H1 (cell line): ENCODE measurements at places on chromosomes 13 and 19. TPM values are rescaled to one million over a fixed set of nuclear protein-coding genes. Genes with fewer than 3 reads are reported as not detected.

GRCh38 chr13:28047757-28048388, 52.5 kb downstream of the FLT3 start:
- H3K4me1 ChIP-seq = peaks cover 4% of the 10 kb centered on the region
- H3K36me3 ChIP-seq = no peaks in the 10 kb centered on the region
- no peaks in the 10 kb centered on the region for H3K27me3 ChIP-seq
- H3K27ac ChIP-seq = no peak overlapping the region
- H3K4me3 ChIP-seq = no peak overlapping the region

DNA sequence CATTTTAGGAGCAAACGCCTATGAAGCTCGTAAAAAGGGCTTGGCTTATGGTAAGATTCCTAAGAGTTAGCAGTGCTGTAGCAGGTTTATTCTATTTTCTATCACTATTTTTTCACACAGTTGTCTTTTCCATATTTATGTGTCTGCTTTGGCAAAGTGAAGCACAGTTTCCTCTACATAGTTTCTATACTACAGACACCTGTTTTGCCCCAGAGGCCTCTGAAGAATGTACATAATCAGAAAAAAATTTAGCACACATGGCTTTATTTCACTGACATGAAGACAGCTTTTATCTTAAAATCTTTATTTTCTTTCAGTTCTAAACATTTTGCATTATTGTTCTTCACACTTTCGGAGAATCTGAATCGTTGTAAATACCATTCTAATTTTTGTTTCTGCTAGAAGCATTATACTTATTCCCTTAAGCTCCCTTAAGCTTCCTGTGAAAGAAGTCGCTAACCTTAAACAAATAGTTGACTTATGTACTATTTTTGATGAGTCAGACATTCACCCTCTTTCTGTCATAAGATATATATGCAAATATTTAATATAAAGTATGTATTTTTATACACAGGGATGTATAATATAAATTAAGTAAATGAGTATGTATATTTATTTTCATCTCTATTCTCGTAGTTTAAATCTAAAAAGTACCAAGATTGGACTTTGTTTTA, 816.0 kb downstream of the OLFM4 start:
- no peak for DNase-seq
- H3K36me3 ChIP-seq = no peaks in the 10 kb centered on the region
- H3K27ac ChIP-seq = no peak overlapping the region
- H3K4me1 ChIP-seq = peaks cover 6% of the 10 kb centered on the region

DNA sequence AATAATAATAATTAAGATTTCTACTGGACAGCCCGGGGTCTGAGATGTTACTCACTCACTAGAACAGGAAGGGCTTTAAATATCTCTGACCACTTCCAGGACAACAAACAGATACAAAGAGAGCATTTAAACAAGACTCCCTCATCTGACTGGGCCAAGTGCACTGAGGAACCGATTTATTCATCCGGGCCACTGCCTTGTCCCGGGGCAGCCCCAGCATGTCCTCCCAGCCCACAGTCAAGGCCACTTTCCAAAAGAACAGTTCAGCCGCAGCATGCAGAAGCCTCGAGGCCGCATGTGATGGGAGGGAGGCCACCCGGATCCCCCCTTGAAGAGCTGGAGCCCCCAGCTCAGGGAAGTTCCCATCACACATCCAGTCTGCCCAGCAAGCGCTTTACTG, 30.5 kb downstream of the MLLT1 start:
- no peaks in the 10 kb centered on the region for H3K36me3 ChIP-seq
- DNase-seq = no peak
- no peak overlapping the region for H3K4me3 ChIP-seq
- no peaks in the 10 kb centered on the region for H3K27me3 ChIP-seq
- peaks cover under 1% of the 10 kb centered on the region; the same call in 1 of the 2 replicates for H3K4me1 ChIP-seq

DNA sequence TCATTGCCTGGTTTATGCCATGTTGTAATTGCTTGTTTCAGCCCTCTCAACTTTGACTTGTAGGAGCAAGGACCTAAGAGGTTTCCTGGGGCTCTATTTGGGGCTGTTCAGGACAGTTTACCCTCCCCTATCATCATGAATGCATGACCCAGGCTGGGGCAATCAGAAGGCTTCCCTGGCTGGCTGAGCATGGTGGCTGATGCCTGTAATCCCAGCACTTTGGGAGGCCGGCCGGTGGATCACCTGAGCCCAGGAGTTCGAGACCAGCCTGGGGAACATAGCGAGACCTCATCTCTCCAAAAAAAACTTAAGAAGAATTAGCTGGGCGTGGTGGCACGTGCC, 6.1 kb upstream of the LSM4 start:
- peaks cover 5% of the 10 kb centered on the region for H3K4me1 ChIP-seq
- no peak overlapping the region for H3K27ac ChIP-seq
- no peaks in the 10 kb centered on the region for H3K36me3 ChIP-seq
- no peaks in the 10 kb centered on the region for H3K27me3 ChIP-seq
- DNase-seq = no peak

- H3K36me3 ChIP-seq = no peaks in the 10 kb centered on the region
- no peaks in the 10 kb centered on the region for H3K4me1 ChIP-seq
- no peaks in the 10 kb centered on the region for H3K27me3 ChIP-seq
- H3K27ac ChIP-seq = no peak overlapping the region
- no peak for DNase-seq
These were observed 102.7 kb downstream of the SLAIN1 start for GRCh38 chr13:77800219-77800618.

GRCh38 chr13:110161112-110161882, 145.7 kb downstream of the COL4A1 start:
- no peaks in the 10 kb centered on the region for H3K27me3 ChIP-seq
- peaks cover 24% of the 10 kb centered on the region for H3K36me3 ChIP-seq
- H3K4me1 ChIP-seq = no peaks in the 10 kb centered on the region
- no peak overlapping the region for H3K27ac ChIP-seq
- no peak overlapping the region for H3K4me3 ChIP-seq

DNA sequence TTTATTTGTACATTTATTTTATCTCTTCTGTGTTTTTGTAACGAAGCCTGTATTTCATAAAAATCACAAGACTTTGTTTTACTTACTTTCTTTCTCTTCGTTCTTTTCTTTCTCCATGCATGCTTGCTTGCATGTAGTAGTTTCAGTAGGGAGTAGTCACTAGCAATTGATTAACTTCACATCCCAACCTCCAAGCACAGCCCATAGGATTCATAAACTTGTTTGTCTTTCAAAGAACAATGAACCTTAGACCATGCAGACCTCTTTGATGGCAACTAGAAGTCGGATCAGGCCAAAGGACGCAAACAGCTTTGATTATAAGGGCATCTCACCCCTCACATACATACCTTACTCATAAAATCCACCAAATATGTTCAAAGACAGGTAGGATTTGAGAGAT, 3.1 kb upstream of the PRR20A start:
- no peaks in the 10 kb centered on the region for H3K36me3 ChIP-seq
- DNase-seq = no peak
- no peaks in the 10 kb centered on the region for H3K4me1 ChIP-seq
- H3K27ac ChIP-seq = no peak overlapping the region
- H3K27me3 ChIP-seq = no peaks in the 10 kb centered on the region
- H3K4me3 ChIP-seq = no peak overlapping the region

DNA sequence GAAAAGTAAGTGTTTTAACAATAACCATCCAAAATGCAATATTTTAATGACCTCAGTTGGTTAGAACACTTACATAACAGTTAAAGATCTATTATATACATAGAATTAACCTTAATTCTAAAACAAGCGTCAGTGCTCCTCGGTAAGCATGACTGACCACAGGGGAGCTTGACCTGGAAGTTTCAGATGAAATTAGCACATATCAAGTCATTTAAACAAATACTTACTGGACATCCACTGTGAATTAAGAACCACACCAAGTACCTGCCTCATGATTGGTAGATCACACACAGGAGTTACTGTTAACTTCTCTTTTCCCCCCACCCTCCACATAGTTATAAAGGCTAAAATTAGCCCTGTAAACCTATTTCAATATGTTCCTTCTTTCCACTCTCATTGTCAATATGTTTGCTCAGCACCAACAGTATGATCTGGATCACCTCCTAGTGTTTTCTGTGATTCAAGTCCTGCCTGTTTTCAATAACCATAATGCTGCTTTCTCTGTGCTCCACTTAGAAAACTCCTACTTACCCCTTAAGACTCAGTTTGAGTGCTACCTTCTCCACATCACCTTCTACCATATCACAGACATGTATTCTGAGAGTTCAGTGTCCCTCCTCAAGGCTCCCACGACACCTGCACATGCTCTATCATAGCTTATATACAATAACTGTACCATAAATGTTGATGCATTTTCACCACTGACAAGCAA, 209.0 kb downstream of the VWA8 start:
- no peaks in the 10 kb centered on the region for H3K27me3 ChIP-seq
- H3K4me1 ChIP-seq = no peaks in the 10 kb centered on the region
- no peak overlapping the region for H3K27ac ChIP-seq
- no peak for DNase-seq

GRCh38 chr19:11168568-11168967, 13.0 kb upstream of the SPC24 start:
- H3K27ac ChIP-seq = no peak overlapping the region
- H3K4me1 ChIP-seq = no peaks in the 10 kb centered on the region
- no peaks in the 10 kb centered on the region for H3K27me3 ChIP-seq
- H3K4me3 ChIP-seq = no peak overlapping the region

TPTE2 gene
- not detected in 2 replicates for polyA plus RNA-seq

OR7C1 gene
- not detected in 2 replicates for polyA plus RNA-seq

MYH14 gene
- polyA plus RNA-seq = 17.3 and 25.3 TPM in 2 replicates
